Activated T-cell treated with anti-CD3 and anti-CD28 coated beads, Interleukin-2, amount 50 U/mL, for 72 hours (primary cell): ENCODE measurements at places on chromosomes 3 and 15.
A peak's percentile ranks its signal among the peaks of the same experiment; 100 is the strongest.

- no peak for DNase-seq
Measured at GRCh38 chr3:26087751-26088150, 297.9 kb downstream of the OXSM start.

DNA sequence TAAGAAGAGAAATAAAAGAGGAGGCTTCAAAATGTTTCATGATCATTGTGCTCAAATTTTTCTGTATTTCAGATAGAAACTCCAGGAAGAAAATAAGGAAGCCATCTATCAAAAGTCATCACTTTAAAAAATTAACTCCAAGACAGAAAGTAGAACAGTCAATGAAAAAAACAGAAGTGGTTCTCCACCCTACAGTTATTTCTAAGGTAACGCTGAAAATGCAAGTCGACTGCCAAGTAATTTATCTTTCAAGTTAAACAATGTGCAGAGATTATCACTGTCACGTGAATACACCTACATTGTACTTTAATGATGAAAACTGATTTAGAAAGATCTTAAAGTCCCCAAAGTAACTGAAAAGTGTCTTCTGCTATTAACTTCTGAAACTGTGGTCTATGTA, 78.5 kb upstream of the SNRPA1 start:
- no peak for DNase-seq

DNA sequence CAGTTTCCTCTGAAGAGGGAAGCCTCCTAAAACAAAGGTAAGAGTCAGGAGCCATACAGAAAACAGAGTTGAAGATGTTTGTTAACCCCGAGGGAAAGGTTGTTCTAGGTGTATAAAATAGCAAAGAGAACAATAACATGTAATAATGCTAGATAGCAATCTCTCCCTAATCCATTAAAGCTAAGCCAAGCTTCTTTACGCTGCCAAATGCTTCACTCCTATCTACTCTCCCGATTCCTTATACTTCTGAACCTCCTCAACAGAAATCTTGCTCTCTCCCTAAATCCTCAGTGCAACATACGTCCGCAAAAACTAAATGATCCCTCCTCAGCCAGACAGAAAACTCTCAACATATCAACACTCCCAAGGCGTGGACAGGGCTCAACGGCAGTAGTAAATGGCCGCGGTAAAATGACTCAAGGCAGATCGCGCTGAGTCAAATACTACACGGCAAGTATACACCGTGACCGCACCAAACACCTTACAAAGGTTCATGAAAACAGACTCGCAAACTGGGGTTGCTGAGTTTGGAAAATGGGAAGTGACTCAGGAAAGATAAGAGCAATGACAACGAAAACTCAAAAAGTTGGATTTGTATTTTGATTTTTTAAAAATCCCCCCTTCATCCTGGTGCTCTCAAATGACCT, 682 bp downstream of the CLDND1 start:
- peak; percentile 74 for DNase-seq

- DNase-seq: no peak
Measured at GRCh38 chr3:37402351-37402750, 228.0 kb upstream of the LRRFIP2 start.

DNA sequence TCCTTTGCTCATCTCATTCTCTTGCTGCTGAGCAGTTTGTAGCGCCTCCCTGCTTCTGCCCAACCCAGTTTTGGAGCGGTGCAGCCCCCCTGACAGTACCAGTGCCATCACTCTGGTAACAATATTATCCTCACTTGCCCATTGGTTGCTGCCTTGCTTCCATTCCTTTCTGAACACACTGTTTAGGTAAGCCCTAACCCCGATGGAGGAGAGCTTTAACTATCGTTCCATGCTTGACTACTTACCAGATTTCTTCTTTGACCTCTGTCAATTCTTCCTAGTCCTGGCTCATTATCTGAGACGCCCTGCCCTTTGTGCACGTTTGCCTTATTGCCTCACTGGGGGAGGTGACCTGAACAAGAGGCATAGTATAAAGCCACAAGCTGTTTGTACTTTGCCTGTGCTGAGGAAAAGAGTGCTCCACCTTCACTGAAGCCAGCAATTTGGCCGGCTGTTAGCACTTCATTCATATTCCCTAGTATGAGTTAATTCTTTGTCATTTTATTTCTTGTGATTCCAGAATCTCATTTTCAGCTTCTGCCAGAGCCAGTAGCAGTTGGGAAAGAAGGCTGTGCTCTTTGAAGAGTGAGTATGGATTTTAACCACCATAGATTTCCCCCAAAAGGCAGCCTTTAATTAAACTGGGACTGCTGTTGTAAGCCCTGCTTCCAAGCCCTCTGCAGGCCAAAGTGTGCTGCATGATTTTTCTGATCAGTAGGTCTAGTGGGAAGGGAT, 11.9 kb downstream of the ABHD6 start:
- no peak for DNase-seq

DNA sequence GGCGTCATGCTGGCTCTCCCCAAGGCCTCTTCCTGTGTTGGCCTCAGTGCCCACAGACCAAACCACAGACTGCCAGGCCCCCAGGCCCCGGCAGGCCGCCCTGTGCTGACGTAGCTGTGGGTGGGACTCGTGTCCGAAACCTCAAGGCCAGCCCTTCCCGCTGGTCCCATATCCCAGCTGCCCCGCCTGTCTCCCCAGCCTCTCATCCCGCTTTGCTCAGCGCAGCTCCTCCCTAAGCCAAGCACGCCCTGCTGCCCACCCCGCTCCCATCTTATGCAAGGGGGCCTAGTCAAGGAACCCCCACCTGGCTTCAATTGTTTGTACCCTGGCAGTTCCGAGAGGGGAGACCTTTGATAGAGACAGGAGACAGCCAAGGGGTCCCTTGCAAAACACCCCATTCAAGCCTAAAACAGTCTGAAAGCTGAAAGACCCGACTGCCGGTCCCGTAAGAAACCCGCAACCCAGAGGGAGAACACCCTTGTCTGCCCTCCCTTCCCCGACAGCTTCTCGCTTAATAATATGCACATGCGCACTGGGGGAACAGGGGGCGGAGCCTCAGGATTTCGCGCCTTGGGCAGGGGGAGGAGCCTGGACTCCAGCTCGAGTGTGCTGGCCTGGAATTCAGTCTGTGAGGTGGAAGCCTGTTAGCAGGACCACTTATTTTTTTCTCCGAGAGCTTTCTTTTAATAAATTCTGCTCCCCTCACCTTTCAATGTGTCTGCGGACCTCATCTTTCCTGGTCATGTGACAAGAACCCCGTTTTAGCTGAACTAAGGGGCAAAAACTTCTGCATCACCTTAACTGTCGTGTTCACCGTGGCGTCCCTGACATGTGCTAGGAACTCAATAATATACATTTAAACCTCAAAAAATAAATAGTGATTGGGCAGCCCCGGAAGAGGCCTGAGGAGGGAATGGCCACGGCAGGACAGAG, 17.2 kb downstream of the TNFAIP8L3 start:
- DNase-seq: peak; percentile 76

GRCh38 chr15:70632491-70633102, 130.8 kb downstream of the UACA start:
- DNase-seq: no peak

GRCh38 chr15:25777037-25777436, 86.1 kb downstream of the ATP10A start:
- DNase-seq: no peak
